Stimulated activated naive CD4-positive, alpha-beta T cell treated with Interleukin-2 at 50 U/mL for 16 hours (primary cell): ENCODE measurements at places on chromosomes 7 and 10.
A peak's percentile ranks its signal among the peaks of the same experiment; 100 is the strongest.

GRCh38 chr7:38368191-38368605, 94.8 kb upstream of the TARP start:
- DNase-seq, result peak; percentile 64

DNA sequence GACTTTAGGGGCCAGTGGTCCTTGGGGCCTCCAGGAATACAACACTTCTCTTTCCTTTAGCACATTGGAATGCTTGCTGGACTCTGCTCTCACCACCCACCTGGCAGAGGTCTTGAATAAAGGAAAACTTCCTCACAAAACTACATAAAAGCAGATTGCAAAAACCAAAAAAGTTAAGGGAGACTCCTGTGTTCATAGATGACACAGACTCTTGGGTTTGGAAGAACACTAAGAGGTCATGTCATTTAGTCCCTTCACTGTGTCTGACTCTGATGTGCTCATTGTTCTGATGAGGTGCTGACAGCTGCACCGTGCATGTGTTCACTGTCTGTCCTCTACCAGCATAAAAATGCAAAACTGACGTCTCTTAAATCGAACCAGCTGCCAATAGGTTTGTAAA, 11.4 kb downstream of the BLNK start:
- DNase-seq, result no peak

DNA sequence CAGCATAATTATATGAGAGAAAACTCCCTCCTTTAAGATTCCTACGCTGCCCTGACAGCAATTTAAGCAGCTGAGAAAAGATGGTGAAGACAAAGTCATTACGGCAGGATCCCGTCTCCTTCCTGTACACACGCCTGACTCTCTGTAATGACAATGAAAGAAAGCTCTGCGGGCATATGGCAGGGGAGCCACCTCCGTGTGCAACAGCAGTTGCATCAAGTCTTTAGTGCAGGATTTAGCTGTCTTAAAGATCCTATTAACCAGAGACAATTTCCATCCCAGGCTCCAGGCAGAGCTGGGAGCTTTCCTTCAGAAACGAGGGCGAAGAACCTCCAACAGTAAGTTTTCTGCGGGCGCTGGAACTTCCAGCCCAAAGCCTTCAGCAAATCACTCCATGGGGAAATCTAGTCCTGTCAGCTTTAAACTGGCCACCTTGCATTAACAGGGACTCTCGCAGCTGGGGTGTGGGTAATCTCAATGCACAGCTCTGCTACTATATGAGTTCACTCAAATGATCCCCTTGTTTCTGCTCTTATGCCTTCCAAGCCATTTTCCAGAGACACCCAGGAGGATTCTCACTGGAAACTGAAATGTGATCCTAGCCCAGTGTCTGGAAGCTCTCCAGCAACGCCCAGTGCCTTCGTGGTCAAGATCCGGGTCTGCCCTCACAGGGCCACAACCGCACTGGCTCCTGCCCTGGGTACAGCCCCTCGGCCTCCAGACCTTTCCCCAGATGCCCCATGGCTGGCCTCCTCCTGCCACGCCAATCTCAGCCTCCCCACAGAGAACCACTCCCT, 74.9 kb downstream of the CTBP2 start:
- DNase-seq, result no peak

GRCh38 chr7:44173911-44174693, 15.1 kb downstream of the GCK start:
- DNase-seq, result no peak

DNA sequence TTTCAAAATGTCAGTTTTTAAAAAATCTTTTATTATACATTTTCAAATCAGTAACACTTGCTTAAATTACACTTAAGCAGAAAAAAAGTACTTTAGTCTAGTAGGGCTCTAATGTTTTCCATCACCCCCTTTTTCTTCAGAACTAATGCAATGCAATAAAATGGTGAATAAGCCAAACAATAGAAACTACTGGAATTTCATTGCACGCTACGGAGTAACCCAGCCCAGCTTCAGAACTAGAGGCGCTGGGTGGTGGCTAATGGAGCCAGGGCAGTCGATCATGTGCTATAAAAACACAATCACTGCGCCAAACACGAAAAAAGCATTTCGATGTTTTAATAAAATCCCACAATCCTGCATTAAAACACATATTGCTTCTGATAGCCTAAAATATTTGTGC, 59.9 kb upstream of the ODAD2 start:
- no peak for DNase-seq

DNA sequence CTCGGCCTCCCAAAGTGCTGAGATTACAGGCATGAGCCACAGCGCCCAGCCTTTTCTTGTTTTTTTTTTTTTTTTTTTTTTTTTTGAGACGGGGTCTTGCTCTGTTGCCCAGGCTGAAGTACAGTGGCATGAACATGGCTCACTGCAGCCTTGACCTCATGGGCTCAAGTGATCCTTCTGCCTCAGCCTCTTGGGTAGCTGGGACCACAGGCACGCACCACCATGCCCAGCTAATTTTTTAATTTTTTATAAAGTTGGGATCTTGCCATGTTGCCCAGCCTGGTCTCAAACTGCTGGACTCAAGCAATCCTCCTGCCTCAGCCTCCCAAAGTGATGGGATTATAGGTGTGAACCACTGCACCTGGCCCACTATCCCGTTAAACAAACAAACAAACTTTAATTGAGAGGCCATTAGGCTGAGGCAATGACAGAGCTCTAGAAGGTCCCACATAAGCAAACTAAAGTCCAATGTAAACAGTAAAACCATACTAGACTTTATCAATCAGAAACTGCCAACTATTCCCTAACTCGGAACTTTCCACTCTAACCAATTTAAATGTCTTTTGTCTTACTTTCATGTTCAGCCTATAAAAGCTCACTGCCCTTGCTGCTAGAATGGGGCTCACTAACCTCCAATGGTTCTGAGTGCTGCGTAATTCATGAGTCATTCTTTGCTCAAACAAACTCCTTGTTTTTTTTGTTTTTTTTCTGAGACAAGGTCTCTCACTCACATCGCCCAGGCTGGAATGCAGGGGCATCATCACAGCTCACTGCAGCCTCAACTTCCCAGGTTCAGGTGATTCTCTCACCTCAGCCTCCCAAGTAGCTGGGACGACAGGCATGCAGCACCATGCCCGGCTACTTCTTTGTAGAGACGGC, 1.9 kb downstream of the DHX32 start:
- no peak for DNase-seq

DNA sequence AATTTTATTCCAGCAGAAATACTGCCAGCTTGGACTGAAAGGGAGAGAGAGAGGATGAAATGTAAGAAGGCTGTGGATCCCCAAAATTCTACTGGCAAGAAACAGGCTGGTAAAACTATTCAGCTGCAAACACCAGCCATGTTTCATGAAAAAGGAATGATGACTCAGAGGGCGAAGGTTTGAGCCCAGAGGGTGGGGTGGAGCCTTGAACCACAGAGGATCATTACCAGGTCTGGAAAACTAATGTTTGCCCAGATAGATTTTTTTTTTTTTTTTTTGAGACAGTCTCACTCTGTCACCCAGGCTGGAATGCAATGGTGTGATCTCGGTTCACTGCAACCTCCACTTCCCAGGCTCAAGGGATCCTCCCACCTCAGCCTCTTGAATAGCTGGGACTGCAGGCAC, 41.7 kb upstream of the NRF1 start:
- DNase-seq, result no peak

GRCh38 chr7:138980563-138981291, 462 bp downstream of the KIAA1549 start:
- DNase-seq, result no peak

GRCh38 chr7:85895835-85896234, 709.0 kb upstream of the SEMA3D start:
- no peak for DNase-seq

GRCh38 chr10:73379064-73379748, 20.5 kb upstream of the CFAP70 start:
- DNase-seq, result no peak

GRCh38 chr10:6737080-6737641, 157.1 kb upstream of the PRKCQ start:
- DNase-seq, result no peak

- no peak for DNase-seq
These were observed 53.9 kb downstream of the MINDY4 start for GRCh38 chr7:30824821-30825720.

GRCh38 chr7:131061818-131062217, 265.9 kb upstream of the MKLN1 start:
- no peak for DNase-seq

DNA sequence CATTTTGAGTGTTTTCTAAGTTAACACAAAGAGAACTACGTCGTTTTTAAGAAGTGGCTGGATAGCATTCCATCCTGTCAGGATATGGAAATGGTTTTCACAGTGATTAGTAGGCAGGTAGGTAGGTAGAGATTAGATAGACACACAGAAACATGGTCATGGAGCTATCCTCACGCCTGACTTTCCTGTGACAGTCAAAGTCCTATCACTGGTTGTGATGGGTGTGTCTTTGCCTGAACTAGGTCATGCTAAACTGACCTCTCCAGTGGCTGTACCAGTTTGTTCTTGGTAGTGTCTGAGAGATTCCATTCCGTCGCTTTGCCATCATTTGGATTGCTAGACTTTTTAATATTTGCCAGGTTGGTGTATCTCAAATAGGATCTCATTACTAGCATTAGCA, 28.2 kb downstream of the FKBP6 start:
- no peak for DNase-seq

GRCh38 chr10:80537736-80538480, at the start of gene SH2D4B:
Gene SH2D4B, plus strand, starts transcription at chr10:80537902. Its CDS starts 430 bp downstream, at chr10:80538332.
- no peak for DNase-seq

DNA sequence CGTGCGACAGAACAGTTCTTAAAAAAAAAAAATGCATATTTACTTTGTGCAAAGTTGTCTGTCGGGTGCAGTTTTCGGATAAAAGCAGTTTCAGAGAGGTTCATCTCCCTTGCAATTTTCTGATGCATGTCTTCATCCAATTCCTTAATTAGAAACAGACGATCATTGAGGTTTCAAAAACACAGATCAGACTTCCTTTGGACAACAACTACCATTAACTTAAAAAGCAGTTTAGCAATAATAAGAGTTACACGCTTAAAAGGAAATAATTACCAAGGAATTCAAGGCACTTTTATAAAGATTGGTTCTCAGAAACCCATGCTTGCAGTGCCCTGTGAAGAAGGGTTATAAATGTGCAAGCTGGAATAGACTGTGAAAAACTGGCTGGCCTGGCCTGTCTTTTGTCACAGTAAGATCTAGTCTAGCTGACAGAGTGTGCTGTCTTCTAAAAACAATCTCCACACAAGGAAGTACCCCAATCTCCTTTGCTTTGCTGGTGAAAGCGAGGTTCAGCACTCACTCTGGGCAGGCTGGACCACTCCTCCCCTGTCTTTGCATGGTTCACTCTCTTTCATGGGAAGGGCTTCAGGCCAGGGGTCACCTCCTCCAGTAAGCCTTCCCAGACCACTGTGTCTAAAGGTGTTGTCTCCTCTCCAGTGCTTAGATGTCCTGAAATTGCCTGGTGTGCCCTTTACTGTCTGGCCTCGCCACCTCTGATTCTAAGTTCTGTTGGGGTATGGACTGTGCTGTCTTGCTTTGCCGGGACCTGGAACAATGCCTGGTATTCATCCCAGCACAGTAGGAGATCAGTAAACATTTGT, 34.8 kb upstream of the HNRNPH3 start:
- DNase-seq, result no peak

DNA sequence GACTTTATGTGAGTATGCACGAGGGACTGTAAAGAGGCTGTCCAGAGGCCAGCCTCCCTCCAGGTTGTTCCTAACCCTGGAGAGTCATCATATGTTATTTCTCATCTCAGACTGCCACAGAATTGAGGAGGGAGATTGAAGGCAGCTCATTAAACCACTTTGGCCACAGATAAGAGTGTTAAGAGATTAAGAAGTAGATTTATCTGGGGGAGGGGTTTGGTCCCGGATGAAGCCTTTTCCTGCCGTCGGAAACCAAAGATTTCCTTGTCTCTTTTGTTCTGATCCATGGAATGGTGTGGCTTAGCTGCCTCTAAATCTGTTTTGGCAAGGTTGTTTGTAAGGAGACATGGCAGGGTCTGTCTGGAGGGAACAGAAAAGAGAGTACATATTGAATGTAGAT, 338.8 kb downstream of the AUTS2 start:
- DNase-seq, result no peak

DNA sequence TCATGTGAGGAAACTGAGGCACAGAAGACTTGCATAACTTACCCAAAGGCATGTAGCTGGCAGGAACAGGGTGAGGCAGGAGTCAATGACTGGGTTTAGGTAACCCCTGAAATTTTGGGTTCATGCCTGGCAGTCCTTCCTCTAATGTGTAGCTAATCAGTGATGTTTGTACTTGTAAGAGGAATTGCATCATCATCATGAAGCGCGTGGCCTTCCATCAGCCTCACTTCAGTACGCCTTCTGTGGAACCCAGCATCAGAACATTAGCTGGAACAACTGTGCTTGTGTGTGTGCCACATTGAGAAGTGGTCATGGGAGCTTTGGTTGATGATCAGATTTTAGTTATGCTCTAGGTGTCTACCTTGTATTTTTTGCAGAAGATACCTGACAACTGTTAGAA, 18.2 kb upstream of the STMP1 start:
- no peak for DNase-seq

DNA sequence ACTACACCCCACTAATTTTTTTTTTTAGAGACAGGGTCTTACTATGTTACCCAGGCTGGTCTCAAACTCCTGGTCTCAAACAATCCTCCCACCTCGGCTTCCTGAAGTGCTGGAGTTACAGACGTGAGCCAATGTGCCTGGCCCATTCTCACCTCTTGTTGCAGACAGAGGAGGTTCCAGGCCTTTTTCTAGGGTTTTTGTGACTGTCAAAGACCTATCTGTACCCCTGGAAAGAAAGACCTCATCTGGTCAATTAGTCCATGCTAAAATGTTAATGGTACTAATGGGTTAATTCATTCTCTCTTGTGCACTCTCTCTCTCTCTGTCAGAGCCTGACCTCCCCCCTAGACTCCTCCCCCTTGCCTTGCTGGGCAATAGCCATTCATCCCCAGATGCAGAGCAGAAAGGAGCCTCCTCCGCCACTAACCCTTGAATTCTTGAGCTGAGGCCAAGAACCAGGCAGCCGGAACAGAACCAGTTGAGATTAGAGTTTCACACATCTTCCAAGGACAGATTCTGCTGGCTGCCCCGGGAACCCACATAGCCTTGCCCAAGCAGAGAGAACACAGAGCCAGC, 209.7 kb downstream of the SKIDA1 start:
- no peak for DNase-seq

GRCh38 chr7:95476904-95477594, 8.7 kb upstream of the ASB4 start:
- DNase-seq, result peak; percentile 16

- DNase-seq, result no peak
These were observed 146.6 kb downstream of the RAPGEF5 start for GRCh38 chr7:22210355-22210754.

GRCh38 chr10:11019724-11020547, 2.3 kb downstream of the CELF2 start:
- no peak for DNase-seq

GRCh38 chr7:107926481-107926880, 35.5 kb downstream of the DLD start:
- DNase-seq, result no peak

GRCh38 chr10:100993986-100994708, 5.5 kb upstream of the LZTS2 start:
- DNase-seq, result no peak
